ENCODE measurements at places on chromosomes 16 and 17.

DNA sequence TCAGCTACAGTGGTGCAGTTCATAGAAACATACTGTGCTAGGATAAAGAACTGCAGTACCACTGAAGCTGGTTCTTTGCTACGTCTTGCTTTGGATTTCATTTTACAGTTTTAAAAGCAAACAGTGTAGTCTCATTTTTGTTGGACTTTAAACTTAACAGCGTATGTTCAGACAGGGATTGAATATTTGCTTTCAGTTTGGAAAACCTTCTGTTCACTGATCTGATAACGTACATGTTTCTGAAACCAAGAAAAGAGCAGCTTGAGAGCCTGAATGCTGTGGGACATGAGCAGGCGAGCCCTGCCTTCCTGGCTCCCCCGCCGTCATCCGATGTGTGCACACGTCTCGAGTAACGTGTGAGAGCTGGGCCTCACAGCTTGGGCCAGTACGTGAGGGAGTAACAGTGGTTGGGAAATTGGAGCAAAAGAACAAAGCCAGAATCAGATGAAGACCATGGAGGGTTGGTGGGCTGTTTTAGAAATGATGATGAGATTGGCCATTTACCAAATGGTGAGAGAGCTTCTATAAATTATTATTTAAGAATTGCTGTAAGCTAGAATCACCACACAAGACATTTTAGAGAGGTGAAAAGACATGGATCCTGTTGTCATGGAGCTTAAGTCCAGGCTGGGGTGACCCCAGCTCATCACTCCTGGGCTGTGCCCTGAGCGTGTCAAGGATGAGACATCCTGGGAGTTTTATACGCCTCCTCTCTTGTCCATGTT, 20.8 kb upstream of the CLEC18C start:
- DNase-seq = no peak

DNA sequence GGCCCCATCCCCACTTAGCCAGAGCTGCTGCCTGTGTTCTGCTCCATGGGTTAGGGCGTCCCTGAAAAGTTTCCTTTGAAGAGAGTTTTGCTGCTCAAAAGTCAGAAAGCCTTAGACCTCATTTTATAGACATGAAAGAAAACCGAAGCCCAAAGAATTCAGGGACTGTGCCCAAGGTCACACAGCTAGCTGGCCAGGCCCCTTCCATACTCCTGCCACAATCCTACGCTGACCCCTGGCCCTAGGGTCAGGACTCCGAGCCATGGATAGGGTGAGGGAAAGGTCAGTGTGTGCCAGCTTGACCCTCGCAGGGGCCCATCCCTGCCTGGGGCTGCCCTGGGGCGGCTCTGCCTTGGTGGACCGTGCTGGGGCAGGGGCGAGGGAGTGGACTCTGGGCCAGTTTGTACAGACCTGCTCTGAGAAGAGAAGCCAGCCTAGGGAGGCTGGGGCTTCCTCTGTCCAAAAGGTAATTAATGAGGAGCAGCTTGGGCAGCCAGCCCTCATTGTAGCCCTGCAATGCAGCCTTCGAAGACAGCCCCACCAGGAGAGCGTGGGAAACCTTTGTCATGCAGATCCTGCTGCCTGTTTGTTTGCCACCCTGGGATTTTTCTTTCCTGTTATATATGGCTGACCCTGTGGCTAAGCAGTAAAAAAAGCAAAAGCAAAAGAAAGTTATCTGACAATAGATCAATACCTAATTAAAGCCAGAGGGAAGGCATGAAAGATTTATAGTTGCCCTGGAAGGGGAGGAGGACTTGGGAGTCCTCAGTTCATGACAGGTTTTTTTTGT, 37.4 kb downstream of the RHBDL3 start:
- no peak for DNase-seq

GRCh38 chr17:67171560-67171959, 73.4 kb downstream of the HELZ start:
- DNase-seq = no peak

- no peak for DNase-seq
Measured at GRCh38 chr16:66580605-66581209, 1.4 kb downstream of the CMTM2 start.

DNA sequence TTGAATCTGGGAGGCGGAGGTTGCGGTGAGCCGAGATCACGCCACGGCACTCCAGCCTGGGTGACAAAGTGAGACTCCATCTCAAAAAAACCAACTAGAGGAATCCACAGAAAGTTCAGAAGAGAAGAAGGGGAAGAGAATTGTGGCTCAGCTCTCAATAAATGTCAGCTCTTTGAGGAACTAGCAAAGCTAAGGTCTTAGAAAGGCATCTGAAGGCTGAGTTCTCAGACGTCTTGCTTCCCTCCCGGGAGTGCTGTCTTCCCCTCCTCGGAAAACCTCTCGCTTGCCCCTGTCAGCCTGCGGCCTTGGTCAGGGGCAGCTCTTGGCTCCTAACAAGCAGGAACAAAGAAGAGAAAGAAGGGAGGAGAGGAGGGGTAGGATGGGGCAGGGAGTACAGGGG, 5.3 kb downstream of the SHPK start:
- DNase-seq = no peak

Data from activated naive CD4-positive, alpha-beta T cell (primary cell).